ENCODE measurements at places on chromosomes 13 and 19.

- DNase-seq: peak; percentile 18
Observed at GRCh38 chr13:50910485-50910805, 854 bp downstream of the RNASEH2B start.

DNA sequence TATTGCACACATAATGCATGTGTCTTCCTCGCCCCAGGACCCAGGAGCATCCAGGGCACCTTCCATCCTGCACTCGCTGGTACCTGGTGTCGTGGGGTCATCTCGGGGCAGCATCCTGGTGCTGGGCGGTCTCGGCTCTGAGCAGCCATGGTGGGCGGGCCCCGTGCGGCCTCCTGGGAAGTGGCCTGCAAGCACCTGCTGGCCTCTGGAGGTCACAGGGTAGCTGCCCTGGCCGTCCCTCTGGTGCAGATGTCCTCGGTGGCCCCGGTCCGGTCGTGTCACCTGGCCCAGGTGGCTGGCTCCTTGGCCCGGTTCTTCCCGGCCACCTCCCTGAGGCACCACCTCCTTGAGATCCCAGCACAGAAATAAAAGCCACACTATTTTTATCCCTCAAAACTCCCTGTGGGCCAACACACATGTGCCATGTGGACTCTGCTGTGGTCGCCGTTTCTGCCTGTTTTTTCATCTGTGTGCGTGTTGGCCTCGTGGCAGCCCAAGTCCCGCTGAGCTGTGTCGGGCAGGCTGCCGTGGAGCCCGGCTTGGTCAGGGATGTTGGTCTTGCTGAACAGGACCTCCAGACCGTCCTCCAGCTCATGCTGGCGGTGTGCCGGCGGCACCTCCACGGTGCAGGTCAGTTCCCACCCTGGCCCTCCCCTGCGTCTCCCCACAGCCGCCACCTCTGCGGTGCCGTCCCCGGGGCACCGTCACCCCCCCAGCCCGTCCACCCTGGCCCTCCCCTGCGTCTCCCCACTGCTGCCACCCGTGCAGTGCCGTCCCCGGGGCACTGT lies 5.0 kb upstream of the GZMM start:
- DNase-seq: no peak

DNA sequence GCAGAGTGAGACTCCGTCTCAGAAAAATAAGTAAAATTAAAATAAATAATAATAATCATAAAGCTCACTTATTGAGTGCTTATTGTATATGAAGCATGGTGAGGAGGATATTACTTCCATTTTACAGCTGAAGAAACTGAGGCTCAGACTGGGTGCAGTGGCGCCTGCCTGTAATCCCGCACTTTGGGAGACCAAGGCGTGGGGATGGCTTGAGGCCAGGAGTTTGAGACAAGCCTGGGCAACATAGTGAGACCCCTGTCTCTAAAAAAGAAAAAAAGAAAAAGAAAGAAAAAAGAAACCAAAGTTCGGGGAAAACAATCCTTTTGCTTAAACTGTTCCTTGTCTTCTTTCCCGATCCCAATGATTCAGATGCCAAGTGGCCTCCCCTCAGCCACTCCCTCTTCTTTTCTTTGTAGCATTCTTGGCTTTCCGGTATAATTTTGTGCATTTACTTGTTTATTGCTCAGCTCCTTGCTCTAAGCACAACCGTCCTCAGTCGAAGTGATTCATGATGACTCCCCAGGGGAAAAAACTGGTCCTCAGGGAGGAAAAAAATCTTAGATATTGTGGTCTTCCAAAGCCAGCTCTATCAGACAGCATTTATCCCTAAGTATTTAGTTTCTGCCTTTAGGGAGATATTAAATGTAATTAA lies 965 bp upstream of the EIF3G start:
- DNase-seq: no peak

GRCh38 chr13:78102121-78102677 lies 183.6 kb upstream of the EDNRB start:
- DNase-seq: no peak

DNA sequence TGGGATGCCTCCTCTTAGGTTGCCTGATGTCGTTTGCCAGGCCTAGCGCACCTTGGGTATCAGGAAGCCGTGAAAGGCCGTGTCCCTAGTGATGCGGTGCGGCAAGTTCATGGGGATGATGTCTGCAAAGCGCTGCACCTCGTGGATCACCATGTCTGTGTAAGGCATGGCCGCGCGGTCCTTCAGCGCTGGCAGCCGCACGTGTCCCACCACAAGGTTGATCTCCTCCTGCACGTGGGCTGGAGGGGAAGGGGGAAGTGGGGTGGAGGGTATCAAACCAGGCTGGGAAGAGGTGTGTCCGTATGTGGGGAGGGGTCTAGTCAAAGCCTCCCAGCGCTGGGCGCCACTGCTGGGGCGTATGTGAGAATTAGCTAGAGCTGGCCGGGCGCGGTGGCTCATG lies 23.2 kb downstream of the EGLN2 start:
- no peak for DNase-seq

- no peak for DNase-seq
Observed at GRCh38 chr13:43022934-43023288, 475 bp upstream of the DNAJC15 start.

GRCh38 chr19:58150328-58150921 lies at the start of gene ZNF329:
ZNF329 (minus strand) TSS chr19:58150789; CDS start chr19:58129503, 21,286 bp downstream.
- peak; percentile 11 for DNase-seq

DNA sequence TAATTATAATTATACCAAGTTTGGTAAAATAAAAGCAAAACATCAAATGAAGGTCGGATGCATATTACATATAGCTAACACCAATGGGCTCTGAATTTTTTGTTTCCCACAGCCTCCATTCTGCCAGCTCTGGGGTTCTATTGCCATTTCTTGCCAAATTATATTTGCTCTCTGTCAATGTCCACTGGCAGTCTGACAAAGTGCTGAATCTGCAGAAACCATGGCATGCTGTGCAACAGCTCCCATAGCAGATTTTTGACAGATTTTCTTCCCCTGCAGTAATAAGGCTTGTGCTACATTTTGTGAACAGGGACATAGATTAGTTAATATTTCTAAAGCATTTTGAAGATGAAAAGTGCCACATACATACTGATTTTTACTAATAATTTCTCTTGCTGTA lies 1102.1 kb downstream of the DIAPH3 start:
- DNase-seq: no peak

DNA sequence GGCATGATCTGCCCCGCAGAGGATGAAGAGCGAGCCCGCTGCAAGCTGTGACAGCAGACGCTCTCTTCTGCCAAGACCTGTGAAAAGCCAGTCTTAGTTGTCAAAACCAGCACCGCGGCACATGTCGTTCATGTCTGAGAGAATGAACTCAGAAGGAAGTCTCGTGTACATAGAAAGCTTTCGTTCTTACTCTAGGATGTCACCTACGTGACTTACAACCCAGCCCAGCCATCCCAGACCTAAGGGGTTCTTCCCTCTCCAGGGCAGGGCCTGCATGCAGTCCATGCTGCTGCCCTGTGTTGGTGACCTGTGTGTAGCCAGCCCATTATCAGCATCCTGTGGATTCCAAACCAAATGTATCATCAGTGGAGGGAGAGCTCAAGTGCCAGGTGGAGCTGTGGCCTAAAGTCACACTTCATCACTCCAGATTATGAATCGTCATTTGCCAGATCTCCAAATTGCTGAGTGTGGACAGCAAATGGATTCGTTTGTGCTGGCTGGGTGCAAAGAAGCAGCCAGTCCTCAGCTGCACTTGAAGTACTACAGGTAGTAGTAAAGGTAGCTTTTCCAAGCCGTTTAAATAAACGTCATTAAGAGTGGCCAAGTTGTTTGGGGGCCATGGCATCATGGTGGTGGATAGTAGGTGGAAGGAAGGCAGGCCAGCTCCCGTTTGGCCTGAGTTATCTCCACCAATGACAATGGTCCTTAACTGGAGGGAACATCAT lies 73.9 kb upstream of the GPR183 start:
- no peak for DNase-seq

DNA sequence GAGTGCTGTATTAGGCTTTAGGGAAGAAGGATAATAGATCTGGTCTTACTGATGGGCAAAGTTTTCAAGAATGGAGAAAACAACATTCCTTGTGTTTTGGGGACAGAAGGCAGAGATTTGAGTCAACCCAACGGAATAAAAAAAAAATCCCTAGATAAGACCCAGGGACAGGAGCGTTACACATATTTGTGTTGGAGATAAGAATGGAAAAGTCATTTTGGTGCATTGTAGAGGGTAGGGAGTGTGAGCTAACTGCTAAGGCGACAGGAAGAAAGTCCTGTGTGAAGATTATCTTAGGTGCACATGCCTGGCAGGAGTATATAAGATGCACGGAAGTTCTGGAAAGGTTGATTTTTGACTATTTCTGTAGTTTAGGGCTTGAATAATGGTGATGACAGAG lies 450.3 kb upstream of the ARGLU1 start:
- no peak for DNase-seq

DNA sequence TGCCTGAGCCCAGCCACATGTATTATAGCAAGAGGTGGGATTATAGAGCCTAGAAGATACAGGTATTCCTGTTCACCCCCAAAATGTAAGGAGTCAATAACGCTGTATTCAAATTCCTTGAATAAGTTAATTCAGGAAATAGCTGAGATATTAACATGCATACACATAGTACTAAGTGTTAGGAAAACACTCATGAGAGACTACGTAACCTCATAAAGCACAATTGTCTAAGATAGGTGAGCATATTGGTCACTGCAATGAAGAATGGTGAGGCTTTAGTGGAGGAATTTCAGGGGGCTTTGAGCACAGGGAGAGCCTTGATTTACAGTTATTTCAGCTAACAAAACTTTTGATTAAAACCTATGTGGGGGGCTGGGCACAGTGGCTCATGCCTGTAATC lies 161.6 kb downstream of the LMO7 start:
- no peak for DNase-seq

DNA sequence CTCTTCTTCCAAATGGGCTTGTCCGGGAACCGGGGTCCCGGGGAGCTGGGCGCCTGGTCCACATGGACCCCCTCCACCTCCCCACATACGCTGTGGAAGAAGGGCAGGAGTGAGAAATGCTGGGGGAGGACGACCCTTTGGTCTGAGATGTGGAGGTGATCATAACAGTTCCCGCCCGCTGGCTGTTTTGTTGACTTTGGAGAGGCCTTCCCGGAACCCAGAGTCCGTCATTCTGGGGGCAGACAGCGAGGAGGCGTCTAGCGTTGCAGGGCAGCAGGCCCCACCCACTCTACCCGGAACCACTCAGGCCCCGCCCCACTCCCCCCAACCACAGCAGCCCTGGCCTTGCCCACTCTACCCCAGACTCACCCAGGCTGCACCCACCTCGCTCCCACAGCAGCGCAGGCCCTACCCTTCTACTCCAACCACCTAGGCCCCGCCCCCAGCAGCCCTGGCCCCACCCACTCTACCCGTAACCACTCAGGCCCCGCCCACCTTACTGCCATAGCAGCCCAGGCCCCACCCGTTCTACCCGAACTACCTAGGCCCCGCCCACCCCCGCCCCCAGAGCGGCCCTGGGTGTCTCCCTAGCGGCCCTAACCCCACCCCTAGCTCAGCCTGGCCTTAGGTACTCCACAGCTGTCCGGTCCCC lies 7.1 kb downstream of the GPR108 start:
- no peak for DNase-seq

DNA sequence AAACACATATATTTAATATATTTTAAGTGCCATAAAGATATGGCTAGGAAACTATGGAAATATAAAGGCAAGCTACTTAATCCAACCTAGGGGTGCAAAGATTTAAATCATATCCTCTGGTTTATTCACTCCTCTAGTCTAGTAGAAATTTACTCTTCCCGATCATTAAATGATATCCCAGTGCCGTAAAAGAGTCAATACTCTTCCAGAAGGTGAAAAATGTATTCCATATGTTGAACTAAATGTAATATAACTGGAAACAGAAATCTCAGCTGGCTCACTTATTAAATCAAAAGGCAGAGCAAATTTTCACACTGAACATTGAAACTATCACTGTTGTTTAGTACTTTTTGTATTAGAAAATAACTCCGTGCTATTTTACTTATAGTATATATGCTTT lies 11.1 kb downstream of the MAB21L1 start:
- no peak for DNase-seq
